NCI-H2227 treated with DMSO at 0.1 percent for 48 hours (cell line): ENCODE measurements at places on chromosomes 11 and 22.

- no peak for DNase-seq
These were observed 12.7 kb downstream of the SCUBE1 start for GRCh38 chr22:43330178-43331068.

GRCh38 chr22:44895296-44896055 is 114.3 kb downstream of the PHF21B start:
- no peak for DNase-seq

- no peak for DNase-seq
These were observed 134.1 kb downstream of the BBOX1 start for GRCh38 chr11:27174672-27175210.

DNA sequence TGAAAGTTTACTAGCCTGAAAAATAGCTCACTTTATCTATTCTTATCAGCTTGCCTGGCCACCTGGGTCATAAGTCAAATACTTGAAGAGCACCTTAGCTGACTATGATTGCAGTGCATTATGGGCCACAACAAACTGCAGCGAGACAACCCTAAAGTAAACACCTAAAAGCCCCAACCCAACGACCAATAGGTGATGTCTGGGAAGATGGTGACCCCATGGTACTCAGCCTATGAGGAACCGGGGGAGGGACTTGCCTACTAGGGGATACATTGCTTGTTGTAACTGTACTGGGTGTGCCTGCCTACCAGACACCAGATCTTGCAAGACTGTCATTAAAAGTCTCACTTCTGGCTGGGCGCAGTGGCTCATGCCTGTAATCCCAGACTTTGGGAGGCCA is 35.6 kb upstream of the APOBEC3A start:
- no peak for DNase-seq

DNA sequence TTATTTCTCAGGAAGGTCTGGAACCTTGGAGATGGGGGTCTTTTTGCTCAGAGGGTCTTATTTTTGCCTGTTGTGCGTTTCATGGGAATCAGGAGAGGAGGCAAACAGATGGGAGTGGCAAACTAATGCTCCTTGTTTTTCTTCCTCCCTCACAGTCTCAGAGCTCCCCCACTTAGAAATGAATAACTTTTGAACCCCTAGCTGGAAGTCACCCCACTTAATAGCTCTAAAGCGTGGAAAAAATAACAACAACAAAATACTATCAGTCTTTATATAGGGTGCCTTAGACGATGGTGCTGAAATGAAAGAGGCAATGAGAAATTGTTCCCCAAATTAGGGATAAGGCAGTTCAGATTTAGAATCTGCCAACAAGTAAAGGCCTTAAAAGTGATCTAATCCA is 76.8 kb upstream of the BDNF start:
- DNase-seq: no peak

- no peak for DNase-seq
These were observed 2339.7 kb upstream of the RAG2 start for GRCh38 chr11:38937709-38938108.

DNA sequence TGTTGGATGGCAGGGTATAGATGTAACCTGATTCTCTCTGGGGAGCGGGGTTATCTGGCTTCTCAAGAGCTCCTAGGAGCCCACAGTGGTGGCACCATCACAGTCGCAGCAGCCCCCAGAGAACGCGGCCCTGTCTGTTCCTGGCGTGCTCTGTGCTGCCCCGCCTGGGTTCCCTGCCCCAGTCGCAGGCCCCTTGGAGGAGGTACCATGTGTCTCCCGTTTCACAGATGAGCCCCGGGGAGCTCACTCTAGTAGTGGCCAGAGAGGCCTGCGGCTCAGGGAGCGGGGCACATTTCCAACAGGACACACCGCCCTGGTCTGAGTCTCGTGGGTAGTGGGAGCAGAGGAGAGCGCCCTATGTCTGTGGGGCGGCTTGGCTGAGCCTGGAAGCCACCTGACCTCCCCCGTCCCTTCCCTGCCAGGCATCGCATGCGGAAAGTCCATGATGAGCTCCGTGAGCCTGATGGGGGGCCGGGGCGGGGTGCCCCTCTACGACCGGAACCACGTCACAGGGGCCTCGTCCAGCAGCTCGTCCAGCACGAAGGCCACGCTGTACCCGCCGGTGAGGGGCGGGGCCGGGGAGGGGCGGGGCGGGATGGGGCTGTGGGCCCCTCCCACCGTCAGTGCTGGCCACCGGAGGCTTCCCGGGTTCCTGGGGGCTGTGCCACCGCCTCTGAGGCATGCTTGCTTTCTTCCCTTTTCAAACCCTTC is 21.0 kb upstream of the PPP6R3 start:
- no peak for DNase-seq

DNA sequence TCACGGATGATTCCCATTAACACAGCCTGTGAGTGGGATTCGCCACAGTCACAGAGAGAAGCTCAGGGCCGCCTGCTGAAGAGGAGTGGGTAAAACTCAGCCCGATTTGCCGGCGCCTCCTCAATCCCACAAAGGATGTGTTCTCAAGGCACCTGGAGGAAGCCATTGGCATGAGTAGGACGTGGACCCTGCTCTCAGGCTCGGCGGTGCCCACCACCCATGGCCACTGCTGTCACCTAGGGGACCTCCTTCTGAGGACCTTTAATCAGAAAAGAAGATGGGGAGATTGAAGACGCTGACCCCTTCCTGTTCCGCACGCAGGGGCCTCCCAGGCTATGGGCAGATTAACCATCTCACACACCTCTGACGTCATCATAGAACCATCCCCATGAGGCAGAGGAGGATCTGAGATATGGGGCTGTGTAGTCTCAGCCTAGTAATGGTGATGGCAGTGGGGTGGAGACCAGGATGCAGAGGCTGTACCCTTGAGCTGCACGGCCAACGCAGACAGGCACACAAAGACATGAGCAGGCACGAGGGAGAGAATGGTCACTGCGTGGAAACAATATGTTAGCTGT is 571.8 kb downstream of the BRD1 start:
- DNase-seq: no peak

GRCh38 chr22:19990609-19991394 is 25.8 kb downstream of the ARVCF start:
- no peak for DNase-seq

DNA sequence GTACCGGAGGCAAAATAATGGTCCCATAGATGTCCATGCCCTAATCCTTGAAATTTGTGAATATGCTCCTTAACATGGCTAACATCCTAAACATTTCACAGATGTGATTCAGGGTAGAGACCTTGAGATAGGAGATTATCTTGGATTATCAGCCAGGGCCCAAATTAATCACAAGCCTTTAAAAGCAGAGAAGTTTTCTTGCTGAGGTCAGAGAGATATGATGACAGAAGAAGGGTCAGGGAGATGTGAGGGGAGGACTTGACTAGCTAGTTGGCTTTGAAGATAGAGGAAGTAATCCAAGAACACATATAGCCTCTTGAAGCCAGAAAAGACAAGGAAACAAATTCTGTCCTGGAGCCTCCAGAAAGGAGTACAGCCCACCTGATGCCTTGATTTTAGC is 19.1 kb upstream of the FDX1 start:
- DNase-seq: no peak

GRCh38 chr22:43477966-43478365 is 66.2 kb downstream of the MPPED1 start:
- DNase-seq: peak; percentile 25
